B cell (primary cell): ENCODE measurements at places on chromosomes 11 and 22.

- DNase-seq, result no peak
These were observed 15.7 kb downstream of the TMEM121B start for GRCh38 chr22:17105143-17106129.

GRCh38 chr11:130633466-130633865 lies 185.0 kb downstream of the ADAMTS15 start:
- DNase-seq, result no peak

GRCh38 chr22:37371491-37371890 lies 55.8 kb downstream of the ELFN2 start:
- DNase-seq, result no peak

GRCh38 chr11:70220136-70220535 lies 17.0 kb downstream of the FADD start:
- no peak for DNase-seq

DNA sequence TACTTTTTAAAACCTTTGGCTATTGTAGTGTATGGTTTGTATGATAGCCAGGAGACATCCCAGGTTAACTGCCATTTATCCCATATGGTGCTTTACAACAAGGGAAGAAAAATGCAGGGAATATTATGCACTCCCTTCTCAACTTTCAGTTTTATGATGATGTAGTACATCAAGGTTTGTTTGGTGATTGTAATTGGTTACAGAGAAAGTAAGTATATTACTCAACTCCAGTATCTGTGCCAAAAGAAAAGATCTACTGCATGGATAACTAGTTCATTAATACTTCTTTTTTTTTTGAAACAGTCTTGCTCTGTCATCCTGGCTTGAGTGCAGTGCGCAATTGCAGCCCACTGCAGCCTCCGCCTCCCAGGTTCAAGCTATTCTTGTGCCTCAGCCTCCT lies 65.3 kb downstream of the BCL2L13 start:
- no peak for DNase-seq
